Activated CD8-positive, alpha-beta memory T cell treated with anti-CD3 and anti-CD28 coated beads for 24 hours (primary cell): ENCODE measurements at places on chromosomes 2 and 18.
A peak's percentile ranks its signal among the peaks of the same experiment; 100 is the strongest.

DNA sequence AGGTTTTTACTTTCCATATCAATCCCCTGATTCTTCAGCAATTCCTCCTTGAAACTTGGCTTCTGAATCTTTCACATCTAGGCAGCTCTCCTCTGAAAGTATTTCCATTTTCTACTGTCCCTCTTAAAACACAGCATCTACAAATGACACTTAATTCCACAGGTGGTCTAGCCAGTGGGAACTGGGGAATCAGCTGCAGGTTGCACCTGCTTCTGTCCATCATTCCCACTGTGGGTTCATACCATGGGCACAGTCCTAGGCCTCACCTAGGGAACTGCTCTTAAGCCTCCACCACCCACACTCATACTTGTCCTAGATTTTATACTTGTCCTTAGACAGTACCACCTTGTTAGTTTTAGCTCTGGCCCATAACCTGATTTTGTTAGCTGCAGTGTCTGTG is 2.2 kb downstream of the LOXL3 start:
- no peak for DNase-seq

- DNase-seq, result no peak
Observed at GRCh38 chr18:13461469-13461868, 242.9 kb downstream of the LDLRAD4 start.

GRCh38 chr18:23970161-23971096 is 44.1 kb upstream of the TTC39C start:
- DNase-seq, result peak; percentile 74

- DNase-seq, result no peak
Observed at GRCh38 chr2:22807872-22808271, 577.1 kb upstream of the KLHL29 start.

DNA sequence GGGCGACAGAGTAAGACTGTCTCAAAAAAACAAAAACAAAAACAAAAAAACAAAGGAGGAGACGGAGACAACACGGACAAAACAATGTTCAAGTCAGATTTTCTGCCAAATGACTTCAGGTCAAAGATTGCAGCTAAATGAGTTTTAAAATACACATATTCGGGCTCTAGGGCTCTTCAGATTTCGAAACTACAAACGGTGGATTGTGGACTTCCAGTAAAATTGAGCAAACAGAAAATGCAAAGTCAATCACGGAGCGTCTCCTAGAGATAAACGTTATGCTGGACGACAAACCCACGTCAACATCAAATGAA is 558 bp downstream of the MRPS5 start:
- no peak for DNase-seq

GRCh38 chr2:231894566-231895380 is 31.4 kb downstream of the NPPC start:
- no peak for DNase-seq

GRCh38 chr2:158127380-158127804 is 25.7 kb downstream of the UPP2 start:
- DNase-seq, result no peak

GRCh38 chr18:70258243-70258642 is 30.6 kb upstream of the SOCS6 start:
- no peak for DNase-seq

GRCh38 chr2:11079136-11079824 is 76.0 kb upstream of the SLC66A3 start:
- peak; percentile 37 for DNase-seq

- DNase-seq, result no peak
Observed at GRCh38 chr2:74736589-74736988, 82.5 kb downstream of the SEMA4F start.

DNA sequence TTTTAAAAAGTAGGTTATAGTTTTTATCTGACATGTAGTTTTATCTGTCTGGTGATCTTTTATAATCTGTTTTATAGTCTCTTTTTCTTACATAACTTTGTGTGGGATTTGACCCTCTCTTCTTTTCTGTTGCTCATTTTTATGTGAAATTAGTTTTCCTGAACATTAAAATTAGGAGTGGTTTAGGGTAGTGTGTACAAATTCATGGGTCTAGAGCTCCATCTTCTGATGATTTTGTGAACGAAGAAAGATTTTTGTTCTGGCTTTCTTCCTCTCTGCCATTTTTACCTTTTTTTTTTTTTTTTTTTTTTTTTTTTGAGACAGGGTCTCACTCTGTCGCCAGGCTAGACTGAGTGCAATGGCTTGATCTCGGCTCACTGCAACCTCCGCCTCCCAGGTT is 46.6 kb downstream of the SLC30A6 start:
- DNase-seq, result no peak

DNA sequence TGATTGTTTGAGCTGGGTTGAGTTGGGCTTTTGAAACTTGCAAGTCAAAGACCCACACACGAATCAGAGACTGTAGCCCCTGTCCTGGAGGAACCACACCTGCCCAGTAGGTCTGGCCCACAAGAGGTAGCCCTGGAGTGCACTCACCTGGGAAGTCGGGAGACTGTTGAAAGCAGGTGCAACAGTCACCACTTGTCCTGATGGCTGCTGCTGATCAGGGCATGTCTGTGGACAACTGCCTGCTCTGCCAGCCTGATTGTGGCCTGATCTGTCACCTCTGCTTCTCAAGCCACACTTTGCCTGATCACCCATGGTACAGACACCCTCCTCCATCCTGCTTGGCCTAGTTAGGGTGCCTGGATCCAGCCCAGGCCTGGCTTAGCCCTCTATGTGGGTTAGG is 105.0 kb upstream of the HAAO start:
- no peak for DNase-seq

DNA sequence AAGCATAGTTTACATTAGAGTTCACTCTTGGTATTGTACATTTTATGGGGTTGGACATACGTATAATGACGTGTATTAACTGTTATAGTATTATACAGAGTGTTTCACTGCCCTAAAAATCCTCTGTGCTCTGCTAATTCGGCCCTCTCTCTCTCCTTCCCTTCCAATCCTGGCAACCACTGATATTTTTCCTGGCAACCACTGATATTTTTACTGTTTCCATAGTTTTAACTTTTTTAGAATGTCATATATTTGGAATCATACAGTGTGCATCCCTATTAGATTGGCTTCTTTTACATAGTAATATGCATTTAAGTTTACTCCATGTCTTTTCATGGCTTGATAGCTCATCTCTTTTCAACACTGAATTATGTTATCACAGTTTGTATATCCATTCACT is 526.7 kb downstream of the RIT2 start:
- no peak for DNase-seq

- DNase-seq, result peak; percentile 44
Observed at GRCh38 chr2:85810371-85811179, 56.8 kb downstream of the ATOH8 start.

GRCh38 chr18:50790948-50791347 is 28.9 kb downstream of the MRO start:
- no peak for DNase-seq

- DNase-seq, result no peak
Observed at GRCh38 chr18:60978338-60978737, 354.9 kb upstream of the CDH20 start.

GRCh38 chr2:112648081-112648480 is 2.3 kb downstream of the SLC20A1 start:
- DNase-seq, result no peak
